ENCODE measurements at places on chromosomes 5 and 9.

- DNase-seq, result no peak
Measured at GRCh38 chr9:69428017-69428785, 103.2 kb downstream of the ENTREP1 start.

DNA sequence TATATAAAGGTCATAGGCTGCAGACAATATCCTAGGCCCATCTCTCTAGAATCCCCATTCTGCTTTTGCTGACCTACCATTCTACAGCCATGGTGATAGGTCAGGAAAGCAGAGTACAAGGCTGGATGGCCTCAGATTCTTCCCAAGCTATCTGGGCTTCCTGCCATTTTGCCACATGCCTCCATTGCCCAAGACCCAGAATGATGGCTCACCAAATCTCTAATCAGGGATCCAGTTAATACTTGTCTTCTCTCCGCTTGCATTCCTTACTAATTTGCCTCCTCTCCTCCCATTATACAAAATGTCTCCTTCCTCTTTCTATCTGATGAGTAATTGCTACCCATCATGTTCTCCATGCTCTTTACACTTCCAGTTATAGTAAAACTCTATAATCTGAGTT is 22.7 kb upstream of the NDUFS4 start:
- DNase-seq, result no peak

- DNase-seq, result no peak
Measured at GRCh38 chr9:137452761-137453642, 6.1 kb downstream of the NSMF start.

- no peak for DNase-seq
Measured at GRCh38 chr5:64507264-64507605, 1.4 kb downstream of the RGS7BP start.

GRCh38 chr9:19378647-19379046 is 1.4 kb downstream of the RPS6 start:
- no peak for DNase-seq

DNA sequence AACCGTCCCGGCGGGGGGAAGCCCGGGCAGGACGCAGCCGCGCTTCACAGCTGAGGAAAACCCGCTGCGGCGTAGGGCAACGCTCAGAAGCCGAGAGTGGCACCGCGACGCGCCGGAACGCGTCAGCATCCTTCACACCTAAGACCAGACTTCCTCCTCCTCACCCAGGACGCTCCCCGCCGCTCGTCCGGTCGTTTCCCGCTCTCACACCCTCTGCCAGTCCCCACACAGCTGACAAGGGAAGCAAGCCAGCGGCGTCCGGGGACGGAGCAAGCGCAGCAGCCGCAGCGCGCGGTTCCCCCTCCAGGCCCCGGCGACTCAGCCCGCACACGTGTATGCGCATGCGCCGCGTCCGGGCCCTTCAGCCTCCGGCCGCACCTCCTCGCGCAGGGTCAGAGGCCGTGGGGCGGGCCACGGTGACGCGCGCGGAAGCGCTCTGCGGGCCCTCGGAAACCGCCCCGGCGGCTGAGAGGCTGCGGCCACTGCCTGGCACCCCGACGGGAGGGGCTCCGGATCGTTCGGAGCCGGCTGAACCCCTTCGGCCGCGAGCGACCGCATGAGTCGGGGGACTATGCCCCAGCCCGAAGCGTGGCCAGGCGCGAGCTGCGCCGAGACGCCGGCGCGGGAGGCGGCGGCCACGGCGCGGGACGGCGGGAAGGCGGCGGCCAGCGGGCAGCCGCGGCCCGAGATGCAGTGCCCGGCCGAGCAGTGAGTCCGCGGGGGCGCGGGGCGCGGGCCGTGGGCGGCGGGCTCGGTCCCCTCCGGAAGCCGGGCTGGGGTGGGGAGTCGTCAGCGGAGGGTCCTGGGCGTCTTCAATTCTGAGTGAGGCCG is at the start of gene OTULIN:
Gene OTULIN (plus strand): TSS at position 449 of the 831 bp plus-strand sequence. CDS start 108 bp downstream, at position 557.
- DNase-seq, result peak; percentile 37

GRCh38 chr9:109278848-109279247 is 42.0 kb downstream of the EPB41L4B start:
- DNase-seq, result no peak

GRCh38 chr5:171639966-171640365 is 145.7 kb upstream of the SMIM23 start:
- no peak for DNase-seq

DNA sequence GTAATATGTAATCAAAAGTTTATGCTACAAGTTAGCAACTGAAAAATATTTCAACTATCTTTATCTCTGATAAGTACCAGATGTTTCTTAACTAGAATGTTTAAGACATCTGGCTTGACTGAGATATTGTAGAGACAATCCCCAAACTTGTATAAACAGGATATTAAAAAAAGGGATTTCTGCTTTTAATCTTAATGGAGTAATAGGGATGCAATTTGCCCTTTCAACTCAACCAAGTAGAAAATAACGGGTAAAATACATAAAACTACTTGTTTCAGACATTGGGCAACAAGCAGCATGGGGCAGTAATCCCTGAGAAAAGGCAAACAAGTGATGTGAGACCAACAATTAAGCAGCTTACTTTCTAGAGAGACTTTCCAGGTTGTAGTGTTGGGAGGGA is 9.4 kb upstream of the ADAMTS12 start:
- DNase-seq, result no peak

DNA sequence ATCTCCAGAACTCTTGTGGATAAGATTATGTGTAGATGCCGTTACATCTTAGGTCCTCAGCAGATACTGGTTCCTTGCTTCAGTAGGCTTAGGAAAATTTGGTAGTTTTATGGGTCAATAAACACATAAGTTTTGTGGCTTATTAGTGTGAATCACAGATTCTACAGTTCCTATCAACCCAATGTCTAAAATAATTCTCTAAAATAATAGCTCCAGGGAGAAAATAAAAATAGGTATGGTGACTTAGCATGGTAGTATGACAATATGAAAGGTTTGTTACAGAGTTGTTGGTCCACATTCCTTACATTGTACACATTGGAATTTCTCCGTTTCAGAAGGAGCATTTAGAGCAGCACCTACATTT is 91.7 kb downstream of the AOPEP start:
- no peak for DNase-seq

DNA sequence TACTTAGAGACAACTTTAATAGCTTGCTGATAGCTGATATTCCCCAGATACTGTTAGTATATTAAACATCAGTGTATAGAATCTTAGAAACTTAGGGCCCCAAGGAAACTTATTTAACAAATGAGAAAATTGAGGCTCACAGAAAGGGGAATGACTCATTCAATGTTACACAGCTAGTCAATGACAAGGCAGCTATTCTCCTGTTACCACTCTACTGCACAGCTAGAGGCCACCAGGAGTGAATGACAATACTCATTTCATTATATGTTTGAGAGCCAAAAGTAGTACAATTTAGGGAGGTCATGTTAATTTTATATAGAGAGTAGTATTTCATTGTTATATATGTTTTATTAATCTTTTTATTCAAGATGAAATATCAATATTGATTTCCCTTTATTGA is 33.2 kb upstream of the PCDHB1 start:
- no peak for DNase-seq

DNA sequence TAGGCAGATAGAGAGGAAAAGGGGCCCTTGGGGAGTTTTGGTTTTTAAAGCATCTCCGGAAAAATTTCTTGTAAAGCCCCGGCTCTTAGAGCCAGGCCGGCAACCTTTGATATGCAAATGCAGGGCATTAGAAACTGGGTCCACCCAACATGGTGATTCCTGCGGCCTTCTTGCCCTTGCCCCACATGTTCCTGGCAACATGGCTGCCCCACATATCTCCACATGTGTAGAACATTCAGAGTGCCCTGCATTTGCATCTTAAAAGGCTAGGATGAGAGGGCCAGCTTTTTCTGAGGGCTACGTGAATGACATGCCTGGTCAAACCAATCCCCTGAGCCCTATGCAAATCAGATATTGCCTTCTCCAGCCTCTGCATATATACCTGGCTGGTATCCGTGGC is 5.0 kb upstream of the SNAPC3 start:
- no peak for DNase-seq

- DNase-seq, result no peak
Measured at GRCh38 chr5:61308712-61309111, 23.3 kb upstream of the ZSWIM6 start.

DNA sequence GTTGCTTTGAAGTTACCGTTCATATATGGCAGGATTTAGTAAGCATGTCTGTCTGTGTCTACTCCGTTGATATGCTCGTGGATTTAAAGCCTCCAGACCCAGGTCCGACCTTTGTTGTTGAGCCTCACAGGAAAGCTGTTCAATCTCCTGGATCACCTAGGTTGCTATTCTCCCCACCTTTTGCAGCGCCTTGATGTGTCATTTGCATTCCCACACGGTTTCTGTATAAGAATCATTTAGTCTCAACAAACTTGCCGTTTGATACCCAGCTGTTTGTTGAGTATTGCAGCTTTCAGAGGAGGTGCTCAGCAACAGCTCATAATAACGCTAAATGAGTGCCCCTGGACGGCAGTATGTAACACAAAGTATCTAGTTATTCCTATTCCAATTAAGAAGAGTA is 1.2 kb upstream of the ADGRV1 start:
- DNase-seq, result no peak

DNA sequence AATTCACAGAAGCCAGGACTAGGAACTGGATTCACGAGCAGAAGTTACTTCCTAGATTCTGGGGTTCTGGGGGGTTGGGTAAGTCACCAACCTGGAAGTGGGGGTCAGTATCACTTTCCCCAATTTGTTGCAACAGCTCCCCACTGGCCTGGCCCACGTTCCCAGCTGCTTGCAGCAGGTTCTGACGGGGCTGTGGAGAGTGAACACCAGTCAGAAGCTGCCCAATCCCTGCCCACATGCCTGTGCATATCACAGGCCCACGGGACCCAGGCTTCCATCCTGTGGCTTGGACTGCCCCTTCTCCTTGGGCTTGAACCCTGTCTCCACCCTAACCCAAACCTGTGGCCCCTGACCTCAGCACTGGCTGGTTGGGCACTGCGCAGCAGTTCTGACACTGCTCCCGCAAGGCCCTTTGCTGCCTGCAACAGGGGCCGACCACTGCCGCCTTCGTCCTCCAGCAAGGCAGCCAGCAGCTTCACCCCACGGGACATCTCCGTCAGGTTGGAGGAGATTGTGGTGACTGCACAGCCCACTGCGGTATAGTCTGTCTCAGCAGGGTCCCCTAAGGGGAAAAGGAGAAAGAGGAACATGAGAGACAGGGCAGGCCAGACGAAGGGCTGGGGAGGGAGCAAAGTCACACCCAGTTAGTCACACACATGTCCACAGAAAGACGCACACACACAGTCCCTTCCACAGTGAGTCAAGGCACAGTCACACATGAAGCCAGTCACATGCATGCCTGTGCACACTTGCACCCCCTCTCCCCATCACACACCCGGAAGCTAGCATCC is 13.1 kb downstream of the TLN1 start:
- DNase-seq, result no peak

GRCh38 chr9:89366711-89367110 is 48.4 kb downstream of the SECISBP2 start:
- DNase-seq, result no peak

DNA sequence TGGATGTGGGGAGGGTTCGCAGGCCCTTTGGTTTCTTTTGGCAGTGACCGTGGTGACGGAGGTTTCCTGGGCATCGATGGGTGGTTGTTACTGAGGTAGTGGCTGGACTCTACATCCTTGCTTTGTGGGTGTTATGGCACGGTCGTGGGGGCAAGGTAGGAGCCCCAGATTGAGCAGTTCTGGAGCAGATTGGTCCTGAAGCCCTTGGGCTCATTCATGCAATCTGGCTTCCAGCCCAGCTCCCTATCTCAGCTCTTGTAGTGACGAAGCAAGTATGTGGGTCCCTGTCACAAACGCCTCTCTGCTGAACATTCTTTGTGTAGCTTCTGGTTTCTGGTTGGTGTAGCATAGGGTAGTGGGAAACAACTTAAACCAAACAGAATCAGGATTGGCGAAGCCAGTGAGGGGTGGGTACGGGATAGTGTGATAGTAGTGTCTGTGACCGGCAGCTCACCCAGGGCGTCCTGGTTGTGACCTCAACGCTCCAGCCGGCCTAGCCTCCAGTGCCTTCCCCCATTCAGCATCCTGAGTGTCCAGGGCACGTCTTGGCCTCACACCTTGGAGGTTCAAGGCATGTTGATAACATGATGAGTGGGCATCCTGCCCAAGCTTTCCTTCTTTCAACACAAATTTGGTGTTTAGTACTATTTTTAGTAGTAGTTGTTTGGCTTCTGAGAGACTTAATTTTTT is 2.9 kb downstream of the NDUFS6 start:
- no peak for DNase-seq

DNA sequence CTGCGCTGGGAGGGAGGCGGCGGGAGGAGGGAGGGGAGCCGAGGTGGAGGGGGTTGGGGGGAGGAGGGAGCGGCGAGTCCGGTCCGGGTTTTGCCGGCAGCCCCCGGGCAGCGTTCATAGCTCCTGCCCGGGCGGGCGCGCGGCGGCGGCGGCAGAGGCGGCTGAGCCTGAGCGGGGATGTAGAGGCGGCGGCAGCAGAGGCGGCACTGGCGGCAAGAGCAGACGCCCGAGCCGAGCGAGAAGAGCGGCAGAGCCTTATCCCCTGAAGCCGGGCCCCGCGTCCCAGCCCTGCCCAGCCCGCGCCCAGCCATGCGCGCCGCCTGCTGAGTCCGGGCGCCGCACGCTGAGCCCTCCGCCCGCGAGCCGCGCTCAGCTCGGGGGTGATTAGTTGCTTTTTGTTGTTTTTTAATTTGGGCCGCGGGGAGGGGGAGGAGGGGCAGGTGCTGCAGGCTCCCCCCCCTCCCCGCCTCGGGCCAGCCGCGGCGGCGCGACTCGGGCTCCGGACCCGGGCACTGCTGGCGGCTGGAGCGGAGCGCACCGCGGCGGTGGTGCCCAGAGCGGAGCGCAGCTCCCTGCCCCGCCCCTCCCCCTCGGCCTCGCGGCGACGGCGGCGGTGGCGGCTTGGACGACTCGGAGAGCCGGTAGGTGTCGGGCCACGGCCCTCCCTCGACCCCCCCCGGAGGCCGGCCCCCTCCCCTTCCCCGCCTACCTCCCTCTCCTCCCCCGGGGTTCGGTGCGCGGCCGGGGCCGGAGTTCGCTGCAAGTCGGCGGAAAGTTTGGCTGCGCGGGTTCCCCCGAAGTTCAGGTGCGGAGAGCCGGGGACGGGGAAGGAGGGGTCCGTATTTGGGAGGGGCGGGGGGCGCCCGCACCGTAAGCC is at the start of gene CXXC5:
Gene CXXC5 (plus strand): TSS at position 145 of the 877 bp plus-strand sequence. CDS start 32,175 bp downstream, outside the sequence.
- no peak for DNase-seq

DNA sequence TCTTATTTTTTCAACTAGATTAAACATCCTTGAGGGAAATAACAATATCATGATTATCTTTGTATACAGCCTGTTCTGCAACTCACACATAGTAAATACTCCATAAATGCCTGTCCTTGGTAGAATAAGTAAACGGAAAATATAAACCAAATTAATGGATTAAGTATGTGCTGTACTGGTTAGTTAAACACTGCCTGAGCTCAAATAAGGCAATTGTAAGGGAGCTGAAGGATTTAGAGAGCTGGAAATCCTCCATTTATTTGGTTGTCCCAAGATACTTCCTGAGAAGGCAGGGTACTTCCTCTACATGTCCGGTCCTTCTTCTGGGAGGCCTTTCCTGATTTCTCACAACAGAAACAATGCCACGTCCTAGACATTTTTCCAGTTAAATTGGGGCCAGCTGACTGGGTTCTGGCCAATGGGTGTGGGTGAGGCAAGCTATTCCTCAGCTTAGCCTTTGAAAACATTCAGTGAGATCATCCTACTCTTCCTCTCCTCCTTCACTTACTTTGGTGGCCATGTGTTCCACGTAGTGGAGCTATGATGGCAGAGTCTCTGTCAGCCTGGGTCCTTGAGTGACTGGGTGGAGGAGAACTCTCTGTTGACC is 8.5 kb upstream of the C1QTNF3 start:
- no peak for DNase-seq

Measured in cortex of kidney (tissue), 1 donor.